Foreskin keratinocyte (primary cell): ENCODE measurements at places on chromosomes 12 and 14. TPM values are rescaled to one million over a fixed set of nuclear protein-coding genes. Genes with fewer than 3 reads are reported as not detected.

DNA sequence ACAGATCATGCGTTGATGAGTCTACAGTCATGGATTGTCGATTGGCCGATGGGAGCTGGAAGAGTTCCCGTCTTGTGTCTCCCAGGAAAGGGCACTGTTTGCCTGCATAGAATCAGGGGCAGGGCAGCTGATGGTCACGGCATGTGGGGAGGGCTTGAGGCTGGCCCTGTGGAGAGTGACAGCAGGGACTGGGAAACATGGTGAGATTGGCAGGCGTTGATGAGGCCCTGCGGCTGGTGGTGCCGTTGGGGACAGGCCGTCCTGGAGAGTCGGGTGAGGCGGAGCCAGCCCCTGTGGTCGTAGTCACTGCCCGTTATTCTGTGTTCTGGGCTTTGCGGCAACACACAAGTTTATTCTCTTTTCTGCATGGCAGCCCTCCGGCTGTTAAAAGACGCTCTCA, 52.9 kb downstream of the TECPR2 start:
- no peak for DNase-seq

DNA sequence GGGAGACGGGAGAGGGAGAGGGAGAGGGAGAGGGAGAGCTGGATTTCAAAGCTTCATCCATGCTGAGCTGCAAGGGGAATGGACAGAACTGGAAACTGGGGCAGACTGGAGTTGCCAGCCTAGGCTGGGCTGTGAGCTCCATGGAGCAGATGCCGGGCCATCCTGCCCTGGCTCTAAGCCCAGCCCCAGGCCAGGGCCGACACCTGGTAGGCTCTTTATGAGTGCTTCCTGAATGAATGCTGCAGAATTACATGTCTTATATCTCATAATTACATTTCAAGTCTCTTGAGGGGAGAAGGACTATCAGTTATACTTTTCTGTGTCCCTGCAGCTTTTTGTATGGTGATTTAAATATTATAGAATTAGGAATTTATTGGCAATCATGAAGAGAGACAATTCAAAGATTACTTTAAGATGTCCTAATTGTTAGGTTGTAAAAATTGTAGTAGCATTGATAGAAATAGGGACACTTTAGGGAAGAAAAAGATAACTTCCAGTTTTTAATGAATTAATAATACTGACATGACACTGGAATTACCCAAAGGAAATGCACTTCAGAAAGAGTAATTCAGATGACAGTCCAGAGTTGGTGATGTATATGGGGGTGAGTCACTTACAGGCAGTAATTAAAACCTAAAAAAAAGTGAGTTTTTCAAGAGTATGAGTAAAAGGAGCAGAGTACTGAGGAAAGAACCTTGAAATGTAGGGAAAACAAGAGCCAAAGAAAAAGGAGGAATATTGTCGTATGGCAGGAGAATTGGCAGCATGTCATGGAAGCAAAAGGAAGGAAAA, 29.0 kb downstream of the SCYL2 start:
- no peak for DNase-seq

- peak; percentile 13 for DNase-seq
Measured at GRCh38 chr12:67148265-67148664, 120.9 kb upstream of the CAND1 start.

DNA sequence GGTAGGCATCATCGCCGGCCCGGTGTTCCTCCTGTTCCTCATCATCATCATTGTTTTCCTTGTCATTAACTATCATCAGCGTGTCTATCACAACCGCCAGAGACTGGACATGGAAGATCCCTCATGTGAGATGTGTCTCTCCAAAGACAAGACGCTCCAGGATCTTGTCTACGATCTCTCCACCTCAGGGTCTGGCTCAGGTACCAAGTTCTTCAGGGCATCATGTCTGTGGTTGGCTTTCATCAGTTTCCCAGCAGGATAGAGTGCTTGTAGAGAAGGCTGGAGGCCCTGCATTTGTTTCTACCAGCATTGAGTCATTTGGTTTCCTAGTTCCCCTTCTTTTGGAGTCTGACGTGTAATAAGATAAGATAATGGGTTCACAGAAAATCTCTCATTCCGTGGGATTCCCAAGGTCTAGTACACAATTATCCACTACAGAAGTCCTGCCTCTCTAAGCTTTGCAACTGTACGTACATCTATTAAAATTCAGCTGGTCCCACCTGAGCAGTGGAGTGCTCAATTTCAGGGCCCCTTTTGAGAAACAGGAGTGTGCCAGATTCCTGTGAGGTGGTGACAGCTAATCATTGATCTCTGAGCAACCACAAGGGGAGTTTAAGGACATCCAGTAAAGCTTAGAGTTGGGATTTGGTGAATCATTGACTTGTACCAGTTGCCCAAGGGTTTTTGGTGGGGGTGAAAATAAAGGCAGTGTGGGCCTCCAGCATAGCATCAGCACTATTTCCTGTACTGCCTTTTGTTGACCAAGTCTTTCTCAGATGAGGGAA, 25.1 kb downstream of the ACVR1B start:
- DNase-seq: no peak

GRCh38 chr12:27802511-27802910, 22.5 kb upstream of the MANSC4 start:
- no peak for DNase-seq

GRCh38 chr12:88993651-88994050, 358.6 kb downstream of the DUSP6 start:
- DNase-seq: peak; percentile 16

DNA sequence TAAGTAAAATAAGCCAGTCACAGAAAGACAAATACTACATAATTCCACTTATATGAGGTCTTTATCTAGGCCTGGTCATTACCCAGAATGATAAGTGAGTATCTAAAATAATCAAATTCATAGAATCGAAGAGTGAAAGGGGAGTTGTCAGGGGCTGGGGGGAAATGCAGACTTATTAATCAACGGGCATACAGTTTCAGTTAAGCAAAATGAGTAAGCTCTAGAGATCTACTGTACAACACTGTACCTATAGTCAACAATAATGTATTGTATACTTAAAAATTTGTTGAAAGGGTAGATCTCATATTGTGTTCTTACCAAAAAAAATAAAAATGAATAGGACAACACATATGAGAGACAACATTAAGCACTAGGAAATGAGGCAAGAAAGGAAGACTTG, 13.3 kb downstream of the BTBD7 start:
- DNase-seq: no peak

GRCh38 chr12:111029732-111030131, 109.4 kb upstream of the MYL2 start:
- DNase-seq: no peak

- DNase-seq: no peak
Measured at GRCh38 chr12:47311568-47311967, 231.8 kb upstream of the AMIGO2 start.

DNA sequence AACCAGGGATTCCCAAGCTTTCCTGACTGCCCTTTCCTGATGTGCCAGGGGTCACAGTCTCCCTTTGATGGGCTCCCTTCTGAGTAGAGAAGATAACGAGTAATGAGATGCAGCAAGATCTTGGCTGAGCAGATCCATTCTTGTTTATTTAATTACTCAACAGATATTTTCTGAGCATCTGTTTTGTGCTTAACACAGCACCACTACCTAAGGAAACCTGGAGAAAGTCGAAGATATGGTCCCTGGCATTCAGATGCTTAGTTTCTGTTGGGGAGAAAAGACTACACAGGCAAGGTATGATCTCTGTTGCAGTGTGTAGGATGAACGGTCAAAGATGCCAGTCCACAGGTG, 3.9 kb downstream of the AJUBA start:
- no peak for DNase-seq

- DNase-seq: no peak
Measured at GRCh38 chr12:88691811-88692210, 111.5 kb upstream of the KITLG start.

DNA sequence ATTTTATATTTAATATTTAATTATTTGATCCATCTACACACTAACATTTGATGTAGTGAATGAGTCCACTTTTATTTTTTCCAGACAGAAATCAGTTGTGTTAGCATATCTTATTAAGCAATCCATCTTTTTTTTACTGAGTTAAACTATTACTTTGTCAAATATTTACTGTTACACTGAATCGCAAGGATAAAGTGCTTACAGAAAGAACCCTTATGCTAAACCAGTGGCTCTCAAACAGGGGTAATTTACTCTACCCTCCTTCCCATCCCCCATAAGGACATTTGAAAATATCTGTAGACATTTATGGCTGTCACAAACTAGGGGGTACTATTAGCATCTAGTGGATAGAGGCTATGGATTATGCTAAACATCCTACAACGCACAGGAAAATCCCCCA, 508.2 kb downstream of the C12orf50 start:
- no peak for DNase-seq

DNA sequence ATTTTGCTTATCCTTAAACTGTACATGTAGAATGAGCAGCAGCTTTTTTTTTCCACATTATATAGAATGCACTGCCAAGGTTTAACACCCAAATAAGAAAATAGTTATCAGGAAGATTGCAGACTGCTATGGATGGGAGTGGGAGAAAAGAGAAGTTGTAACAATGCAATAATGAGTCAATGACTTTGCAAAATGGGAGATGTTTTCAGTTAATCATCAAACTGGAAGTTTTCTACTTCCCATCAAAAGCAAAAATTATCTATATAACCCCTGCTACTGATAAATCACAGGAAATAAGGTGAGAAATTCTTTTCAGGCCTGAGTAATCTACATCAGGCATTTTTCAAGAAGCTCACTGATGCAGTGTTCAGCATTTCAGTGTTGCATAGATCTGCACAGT, 309.1 kb downstream of the GXYLT1 start:
- no peak for DNase-seq

- DNase-seq: no peak
Measured at GRCh38 chr14:99573000-99573330, 31.0 kb downstream of the CCDC85C start.

DNA sequence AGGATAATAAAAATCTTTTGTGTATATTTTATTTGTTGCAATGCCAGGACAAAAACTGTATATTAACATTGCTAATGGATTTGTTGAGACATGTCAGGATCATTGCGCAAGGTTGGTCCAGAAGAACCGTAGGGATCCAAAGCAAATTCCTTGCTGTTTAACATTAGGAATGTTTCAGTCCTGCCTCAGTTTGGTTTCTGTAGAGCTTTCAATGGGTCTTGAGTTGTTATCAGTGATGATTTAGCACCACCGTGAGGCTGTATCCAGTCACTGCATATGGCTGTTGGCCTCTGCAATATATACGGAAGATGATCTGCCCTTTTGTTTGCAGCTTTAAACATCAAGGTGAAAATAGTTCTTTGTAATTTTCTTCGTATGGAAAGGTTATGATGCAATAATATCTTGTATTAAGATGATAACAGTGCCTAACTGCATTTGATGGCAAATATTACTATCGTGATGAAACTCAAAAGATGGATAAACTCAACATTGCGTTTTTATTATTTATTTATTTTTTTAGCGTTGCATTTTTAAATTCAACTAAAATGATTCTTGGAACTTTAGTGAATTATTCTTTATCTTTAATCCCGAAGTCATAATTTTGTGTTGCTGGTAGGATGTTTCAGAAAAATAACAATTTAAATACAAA, 231.2 kb downstream of the AKAP6 start:
- peak; percentile 83 for DNase-seq

- DNase-seq: no peak
Measured at GRCh38 chr12:107439026-107439738, 246.4 kb upstream of the PWP1 start.

GRCh38 chr12:68953536-68953935, 20.6 kb upstream of the CPM start:
- DNase-seq: no peak

Gene COX14
- polyA plus RNA-seq: 60.8 and 61.5 TPM in 2 replicates

Gene PROX2
- not detected in 2 replicates for polyA plus RNA-seq

Gene IFI27L2
- polyA plus RNA-seq: 160 and 242 TPM in 2 replicates

Gene HOXC6
- polyA plus RNA-seq: 6.1 and 6.4 TPM in 2 replicates

Gene RNU4-1
- not detected in 2 replicates for polyA plus RNA-seq

Gene HCAR2
- 2.1 and 2.3 TPM in 2 replicates for polyA plus RNA-seq
